ENCODE measurements at places on chromosomes 13 and 19.

DNA sequence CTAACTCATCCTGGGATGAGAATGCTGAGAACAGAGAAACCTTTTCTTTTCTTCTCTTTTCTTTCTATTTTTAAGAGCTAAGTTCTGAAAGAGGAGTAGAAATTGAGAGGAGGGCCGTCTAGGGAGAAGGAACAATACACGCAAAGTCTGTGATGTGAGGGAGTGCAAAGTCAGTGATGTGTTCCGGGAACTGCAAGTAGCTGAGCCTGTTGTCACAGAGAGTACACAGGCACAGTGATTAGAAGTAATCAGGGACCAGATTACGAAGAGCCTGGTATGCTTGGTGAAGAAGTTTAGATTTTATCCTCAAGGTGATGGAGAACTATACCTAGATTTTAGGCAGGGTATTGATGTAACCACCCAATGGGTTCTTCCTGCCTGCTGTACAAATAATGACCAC is 32.0 kb upstream of the CXCL17 start:
- DNase-seq, result no peak

- DNase-seq, result no peak
Measured at GRCh38 chr19:55488986-55489710, 912 bp downstream of the SSC5D start.

DNA sequence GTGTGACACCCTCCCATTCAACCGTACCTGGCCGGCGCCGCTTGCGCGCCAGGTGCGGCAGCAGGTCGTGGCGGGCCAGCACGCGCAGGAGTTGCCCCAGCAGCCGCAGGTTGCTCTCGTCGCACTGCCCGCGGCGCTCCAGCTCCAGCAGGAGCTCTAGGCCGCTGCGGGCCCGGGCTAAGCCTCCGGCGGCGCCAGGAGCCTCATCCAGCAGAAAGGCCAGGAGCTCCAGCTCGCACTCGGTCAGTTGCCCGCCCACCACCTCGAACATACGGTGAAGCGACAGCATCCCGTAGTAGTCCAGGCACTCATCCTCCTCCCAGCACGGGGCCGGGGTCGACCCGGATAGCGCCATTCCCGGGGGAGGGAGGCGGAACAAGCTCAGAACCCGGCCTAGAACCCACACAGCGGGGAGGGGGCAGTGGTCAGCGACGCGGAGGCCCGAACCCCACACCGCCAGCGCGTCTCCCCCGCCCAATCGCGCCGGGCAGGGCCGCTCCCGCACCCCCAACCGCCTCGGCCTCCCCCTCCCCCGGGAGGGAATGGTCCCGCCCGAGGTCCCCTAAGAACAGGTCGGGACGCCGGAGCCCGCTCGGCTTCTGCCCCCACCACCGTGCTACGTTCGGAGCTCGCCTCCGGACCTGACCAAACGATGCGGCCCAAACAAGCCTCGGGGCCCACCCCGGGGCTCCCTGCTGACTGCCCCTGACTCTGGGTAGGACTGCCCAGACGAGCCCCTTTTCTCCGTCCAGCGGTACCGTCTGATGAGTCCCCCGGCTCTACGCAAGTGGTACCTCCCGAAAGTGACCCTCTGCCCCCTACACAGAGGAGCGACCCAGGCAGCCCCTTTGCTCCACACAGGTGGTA is 591 bp downstream of the DEDD2 start:
- no peak for DNase-seq

DNA sequence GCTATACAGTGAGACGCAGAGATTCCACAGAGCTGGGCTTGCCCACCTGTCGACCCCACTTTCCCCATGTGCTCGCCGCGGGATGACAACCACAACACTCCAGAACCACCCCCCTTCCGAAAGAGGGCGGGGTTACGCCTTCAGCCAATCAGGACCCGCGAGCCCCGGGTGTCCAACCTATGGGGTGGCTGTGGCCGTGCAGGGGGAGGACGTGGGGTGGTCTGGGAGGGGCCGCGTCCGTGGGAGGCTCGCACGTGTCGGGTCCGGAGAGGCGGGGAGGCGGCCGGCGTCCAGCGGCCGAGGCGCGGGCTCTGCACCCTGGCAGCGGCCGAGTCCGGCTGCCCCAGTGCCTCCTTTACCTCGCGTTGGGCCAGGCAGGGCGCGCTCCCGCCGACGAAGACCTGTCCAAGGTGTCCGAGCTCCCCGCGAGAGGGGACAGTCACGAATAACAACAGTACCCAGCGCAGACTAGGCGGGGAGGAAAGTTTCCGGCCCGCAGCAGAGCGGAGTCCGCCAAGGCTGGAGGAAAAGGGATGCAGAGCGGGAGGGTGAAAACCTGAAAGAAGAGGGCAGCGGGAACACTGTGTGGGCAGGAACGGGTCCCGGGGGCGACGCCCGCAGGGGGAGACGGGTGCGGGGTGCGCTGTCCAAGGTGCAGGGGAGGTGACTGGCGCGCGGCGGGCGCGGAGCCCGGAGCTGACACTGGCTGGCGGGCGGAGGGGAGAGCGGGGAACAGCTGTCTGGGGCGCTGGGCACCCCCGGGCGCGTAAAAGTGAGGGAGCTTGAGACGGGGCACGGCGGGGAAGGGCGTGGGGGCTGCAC is 911 bp downstream of the ENOX1 start:
- DNase-seq, result no peak

DNA sequence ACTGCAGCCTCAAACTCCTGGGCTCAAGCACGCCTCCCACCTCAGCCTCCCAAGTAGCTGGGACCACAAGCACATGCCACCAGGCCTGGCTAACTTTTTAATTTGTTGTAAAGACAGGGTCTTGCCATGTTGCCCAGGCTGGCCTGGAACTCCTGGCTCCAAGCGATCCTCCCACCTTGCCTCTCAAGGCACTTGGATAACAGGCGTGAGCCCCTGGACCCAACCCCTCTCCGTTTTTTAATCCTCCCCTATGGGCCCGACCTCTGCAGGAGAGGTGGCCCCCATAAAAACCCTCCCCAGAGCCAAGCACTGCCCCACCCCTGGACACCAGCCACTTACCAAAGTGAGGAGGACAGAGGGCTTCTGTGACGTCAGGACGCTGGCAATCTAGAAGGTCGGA is 28.6 kb downstream of the PEPD start:
- DNase-seq, result no peak

GRCh38 chr13:101941095-101941783 is 460.6 kb downstream of the FGF14 start:
- no peak for DNase-seq

- DNase-seq, result no peak
Measured at GRCh38 chr13:44540761-44541434, 35.2 kb downstream of the TSC22D1 start.

DNA sequence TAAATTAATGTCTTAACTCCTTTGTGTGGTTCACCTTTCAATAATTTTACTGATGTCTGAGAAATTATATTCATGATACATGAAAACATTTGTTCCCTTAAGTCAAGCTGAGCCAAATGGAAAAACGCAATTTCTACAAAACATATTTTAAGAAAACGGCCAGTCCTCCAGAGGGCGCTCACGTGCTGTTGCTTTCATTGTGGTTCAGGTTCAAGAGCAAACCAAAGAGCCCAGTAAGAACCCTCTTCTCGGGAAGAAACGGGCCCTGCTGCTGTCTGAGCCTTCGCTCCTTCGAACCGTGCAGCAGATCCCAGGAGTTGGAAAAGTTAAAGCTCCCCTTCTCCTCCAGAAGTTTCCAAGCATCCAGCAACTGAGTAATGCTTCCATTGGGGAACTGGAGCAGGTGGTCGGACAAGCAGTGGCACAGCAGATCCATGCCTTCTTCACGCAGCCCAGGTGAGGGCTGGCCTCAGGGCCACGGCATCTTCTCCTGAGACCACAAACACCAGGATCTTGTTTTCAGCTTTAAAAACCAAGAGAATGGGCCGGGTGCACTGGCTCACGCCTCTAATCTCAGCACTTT is 4.3 kb downstream of the FAAP24 start:
- peak; percentile 84 for DNase-seq

- DNase-seq, result no peak
Measured at GRCh38 chr13:43346427-43346826, 323.0 kb downstream of the DNAJC15 start.

DNA sequence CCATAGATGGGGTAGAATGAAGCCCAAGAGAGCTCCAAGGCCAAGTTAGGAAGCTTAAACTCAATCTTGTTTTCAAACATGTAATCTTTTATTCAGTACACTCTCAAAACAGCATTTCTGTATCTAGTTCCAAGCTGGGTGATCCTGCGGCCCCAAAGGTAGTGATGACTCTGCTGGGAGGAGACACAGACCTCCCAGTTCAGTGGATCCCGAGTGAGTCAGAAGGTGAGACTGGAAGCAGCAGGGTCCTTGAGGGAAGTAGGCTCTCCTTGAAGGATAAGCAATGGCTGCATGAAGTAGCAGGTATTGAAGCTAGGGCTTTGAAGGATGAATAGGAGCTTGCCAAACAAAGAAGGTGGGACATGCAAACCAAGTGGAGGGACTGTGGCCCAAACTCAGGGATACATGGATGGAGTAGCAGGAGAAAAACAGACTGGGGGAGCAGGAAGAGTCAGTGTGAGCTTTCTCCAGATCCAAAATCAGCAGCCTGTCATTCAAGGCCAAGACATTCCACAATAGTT is 9.6 kb downstream of the TINCR start:
- no peak for DNase-seq

DNA sequence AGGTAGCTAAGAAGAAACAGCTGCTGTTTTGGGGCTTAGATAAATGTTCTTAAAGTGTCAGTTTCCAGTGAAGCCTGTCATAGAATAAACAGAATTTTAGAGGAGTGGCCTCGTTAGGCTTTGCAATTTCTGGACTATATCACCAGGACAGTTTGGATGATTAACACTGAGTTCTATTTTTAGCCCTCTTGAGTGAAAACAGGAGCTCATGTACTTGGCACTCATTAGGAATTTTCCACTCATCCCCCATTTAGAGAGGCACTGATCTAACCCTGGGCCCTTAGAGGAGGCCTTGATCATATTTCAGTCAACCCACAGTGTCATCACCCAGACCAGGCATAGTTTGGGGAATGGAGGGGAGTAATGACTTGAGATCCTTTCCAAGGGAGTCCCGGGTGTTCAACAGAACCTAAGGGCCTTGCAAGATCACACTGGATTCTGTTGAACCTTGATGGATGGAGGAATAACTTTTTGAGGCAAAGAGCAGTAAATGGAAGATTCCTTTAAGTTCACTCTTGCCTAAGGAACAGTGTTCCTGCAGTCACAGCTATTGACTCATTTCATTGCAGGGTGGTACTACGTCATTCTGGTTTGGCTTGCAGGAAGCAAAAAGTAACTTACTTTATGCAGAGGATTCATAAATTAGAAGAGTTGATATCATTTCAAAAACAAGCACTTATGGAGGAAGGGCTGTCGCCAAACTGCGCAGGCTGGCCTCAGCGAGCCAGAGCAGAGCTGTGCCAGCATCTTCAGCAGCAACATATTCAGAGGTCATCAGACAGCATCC is 160.2 kb downstream of the SLC7A1 start:
- no peak for DNase-seq

DNA sequence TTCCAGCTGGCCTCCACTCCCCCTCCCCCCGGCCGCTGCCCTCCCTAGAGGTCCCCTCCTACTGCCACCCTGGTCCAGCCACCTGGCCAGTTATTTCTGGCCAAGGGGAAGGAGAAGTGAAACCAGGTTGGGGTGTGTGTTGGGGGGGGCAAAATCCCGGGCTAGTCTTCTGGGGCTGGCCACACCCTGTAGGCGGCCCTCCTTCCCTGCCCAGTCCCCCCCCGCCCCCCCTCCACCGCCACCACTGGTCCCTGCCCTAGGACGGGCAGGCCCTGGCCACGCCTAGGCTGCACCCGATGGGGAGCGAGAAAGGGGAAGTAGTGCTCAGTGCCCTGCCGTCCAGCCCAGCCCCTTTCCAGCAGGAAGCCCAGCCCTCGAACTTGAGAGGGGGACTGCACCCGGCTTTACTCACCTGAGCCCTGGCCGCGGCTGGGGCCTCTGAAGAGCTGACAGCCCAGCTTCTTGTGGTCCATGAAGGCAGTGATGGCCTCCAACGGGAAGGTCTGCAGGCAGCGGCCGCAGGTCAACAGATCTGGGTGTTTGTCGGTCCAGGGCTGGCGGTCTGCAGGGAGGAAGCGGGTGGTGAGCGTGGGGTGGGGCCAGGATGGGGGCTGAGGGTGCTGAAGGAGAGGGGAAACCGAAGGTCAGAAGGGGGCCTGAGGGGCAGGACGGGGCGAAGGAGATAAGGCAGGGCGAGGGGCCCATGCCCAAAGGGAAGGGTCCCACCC is 813 bp downstream of the ZNF296 start:
- peak; percentile 73 for DNase-seq

GRCh38 chr19:14450168-14450874 is 17.2 kb downstream of the PKN1 start:
- peak; percentile 83 for DNase-seq

- DNase-seq, result no peak
Measured at GRCh38 chr13:40061466-40062450, 406.3 kb downstream of the COG6 start.

DNA sequence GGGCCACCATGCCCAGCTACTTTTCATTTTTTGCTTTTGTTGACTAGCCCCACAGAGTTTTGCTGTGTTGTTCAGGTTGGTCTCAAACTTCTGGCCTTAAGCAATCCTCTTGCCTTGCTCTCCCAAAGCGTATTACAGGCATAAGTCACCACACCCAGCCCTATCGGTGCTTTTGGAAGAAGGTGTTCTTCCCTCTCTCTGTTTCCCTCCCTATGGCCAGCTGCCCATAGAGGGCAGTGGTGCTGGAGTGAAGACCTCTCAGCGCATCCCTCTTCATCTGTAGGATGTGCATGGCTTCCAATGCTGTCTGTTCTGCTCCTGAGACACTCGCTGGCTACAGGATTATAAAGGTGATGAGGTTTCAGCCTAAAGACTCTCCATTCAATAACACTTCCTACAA is 1.3 kb upstream of the CD22 start:
- no peak for DNase-seq

DNA sequence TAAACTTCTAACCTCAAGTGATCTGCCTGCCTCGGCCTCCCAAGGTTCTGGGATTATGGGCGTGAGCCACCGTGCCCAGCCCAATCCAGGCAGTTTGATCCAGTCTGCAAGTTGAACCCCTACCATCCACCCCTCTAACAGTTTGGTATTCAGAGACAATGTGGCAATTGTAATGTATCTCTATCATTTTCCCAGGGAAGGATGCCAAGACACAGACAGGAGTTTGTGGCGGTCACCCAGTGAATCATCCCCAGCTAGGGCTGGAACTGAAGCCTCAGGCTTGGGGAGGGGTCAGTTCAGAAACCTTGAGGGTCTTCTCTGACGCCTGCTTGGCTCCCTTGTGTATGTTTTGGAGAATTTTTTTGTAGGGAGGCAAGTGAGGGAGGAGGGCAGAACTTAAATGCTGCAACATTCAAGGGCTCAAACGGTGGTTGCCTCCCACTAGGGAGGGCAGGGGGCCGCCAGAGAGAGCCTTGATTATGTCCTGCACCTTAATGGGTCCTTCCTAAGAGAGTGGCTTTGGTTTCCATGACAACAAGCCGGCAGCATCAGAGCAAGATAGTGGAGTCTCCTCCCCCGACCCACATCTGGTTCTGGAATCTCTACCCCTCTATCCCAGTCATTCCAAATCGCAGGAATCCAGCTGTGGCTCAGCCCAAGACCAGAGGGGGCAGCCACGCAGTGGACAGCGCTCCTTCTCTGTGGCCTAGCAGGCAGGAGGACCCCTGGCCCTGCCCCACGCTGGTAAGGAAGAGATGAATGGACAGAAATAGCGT is 14.9 kb upstream of the FEM1A start:
- DNase-seq, result no peak

- no peak for DNase-seq
Measured at GRCh38 chr13:23674795-23675640, 104.8 kb downstream of the TNFRSF19 start.

Data from activated CD8-positive, alpha-beta memory T cell treated with anti-CD3 and anti-CD28 coated beads for 24 hours (primary cell).